ENCODE measurements at places on chromosomes 11 and 22. TPM values are rescaled to one million over a fixed set of nuclear protein-coding genes. Genes with fewer than 3 reads are reported as not detected.
A peak's percentile ranks its signal among the peaks of the same experiment; 100 is the strongest.

The MRGPRX4 gene
- not detected for total RNA-seq

The CTNND1 gene
- 143 TPM for total RNA-seq

The RTN4R gene
- 0.83 TPM for total RNA-seq

GRCh38 chr11:120039039-120039438 lies 98.9 kb downstream of the TRIM29 start:
- no peak for DNase-seq
- H3K27me3 ChIP-seq = peaks cover 24% of the 10 kb centered on the region
- no peaks in the 10 kb centered on the region for H3K36me3 ChIP-seq
- no peak overlapping the region for H3K27ac ChIP-seq
- H3K4me3 ChIP-seq = no peak overlapping the region

- no peak overlapping the region for H3K4me3 ChIP-seq
- H3K4me1 ChIP-seq = no peaks in the 10 kb centered on the region
- no peaks in the 10 kb centered on the region for H3K36me3 ChIP-seq
- no peak for DNase-seq
These were observed 13.4 kb downstream of the PRDM11 start for GRCh38 chr11:45159781-45160365.

GRCh38 chr11:100964435-100964834 lies 165.2 kb downstream of the PGR start:
- H3K4me3 ChIP-seq = no peak overlapping the region
- H3K27ac ChIP-seq = no peak overlapping the region
- no peaks in the 10 kb centered on the region for H3K27me3 ChIP-seq
- DNase-seq = no peak

DNA sequence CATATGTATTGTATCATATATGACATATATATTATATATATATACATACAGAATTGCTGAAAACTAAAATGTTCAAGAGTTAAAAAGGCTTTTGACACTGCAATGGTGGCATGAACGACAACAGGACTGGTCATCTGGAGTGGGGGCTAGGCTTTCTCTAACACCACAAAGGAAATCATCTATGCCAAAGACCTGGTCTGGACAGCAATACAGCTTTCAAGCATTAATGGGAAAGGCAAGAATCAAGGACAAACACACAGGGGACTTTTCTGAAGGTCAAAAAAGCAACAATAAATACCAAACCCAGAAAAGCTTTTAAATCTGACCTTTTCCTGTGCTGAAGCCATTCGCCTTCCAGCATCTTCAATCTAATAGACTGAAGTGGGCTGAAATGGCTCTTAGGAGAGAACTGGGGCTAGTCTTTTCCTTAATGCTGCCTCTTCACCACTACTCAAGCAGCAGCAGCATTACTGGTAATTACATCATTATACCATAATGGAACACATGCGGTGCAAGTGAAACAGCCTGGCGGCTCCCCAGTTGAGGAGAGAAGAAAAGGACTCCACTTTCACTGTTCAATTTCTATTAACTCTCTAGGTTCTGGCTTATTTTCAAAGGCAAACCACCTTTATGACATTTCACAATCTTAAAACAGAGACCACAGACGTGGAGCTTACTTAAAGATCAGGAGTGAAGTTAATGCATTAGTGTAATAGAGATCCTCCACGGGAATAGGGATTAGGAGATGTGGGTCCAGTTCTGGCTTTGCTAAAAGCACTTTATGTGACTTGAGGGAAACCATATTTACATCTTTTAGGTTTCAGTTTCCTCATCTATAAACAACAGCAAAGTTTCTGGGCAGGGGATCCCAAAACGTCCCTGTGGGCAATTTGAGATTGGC lies 63.0 kb downstream of the GAB2 start:
- no peak for DNase-seq
- H3K4me1 ChIP-seq = peaks cover 53% of the 10 kb centered on the region
- H3K27ac ChIP-seq = no peak overlapping the region
- H3K4me3 ChIP-seq = no peak overlapping the region

DNA sequence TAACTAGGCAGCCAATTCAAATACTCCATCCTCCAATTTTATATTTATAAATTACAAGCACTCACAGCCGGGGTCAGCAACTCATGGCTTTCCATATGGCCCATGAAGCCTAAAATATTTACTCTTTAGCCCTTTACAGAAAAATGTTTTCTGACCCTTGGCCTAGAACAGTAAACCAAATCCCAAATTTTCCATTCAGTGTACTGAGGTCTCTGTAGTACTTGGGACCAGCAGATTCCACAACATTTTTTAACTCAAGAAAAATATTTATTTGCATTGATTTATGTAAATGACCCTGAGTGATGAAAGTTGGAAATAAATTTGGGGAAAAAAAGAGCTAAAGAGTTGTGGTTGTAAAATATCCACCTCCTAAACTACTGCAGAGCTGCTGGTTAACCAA lies 82.6 kb downstream of the SLC1A2 start:
- no peak for DNase-seq
- H3K36me3 ChIP-seq = peaks cover 2% of the 10 kb centered on the region
- H3K4me1 ChIP-seq = peaks cover 53% of the 10 kb centered on the region
- H3K27ac ChIP-seq = peak overlapping the region; percentile 99
- H3K27me3 ChIP-seq = peaks cover 5% of the 10 kb centered on the region

GRCh38 chr11:74072286-74072685 lies 63.4 kb upstream of the UCP3 start:
- peaks cover 19% of the 10 kb centered on the region for H3K36me3 ChIP-seq
- no peak for DNase-seq
- no peak overlapping the region for H3K4me3 ChIP-seq
- H3K4me1 ChIP-seq = peaks cover 28% of the 10 kb centered on the region

DNA sequence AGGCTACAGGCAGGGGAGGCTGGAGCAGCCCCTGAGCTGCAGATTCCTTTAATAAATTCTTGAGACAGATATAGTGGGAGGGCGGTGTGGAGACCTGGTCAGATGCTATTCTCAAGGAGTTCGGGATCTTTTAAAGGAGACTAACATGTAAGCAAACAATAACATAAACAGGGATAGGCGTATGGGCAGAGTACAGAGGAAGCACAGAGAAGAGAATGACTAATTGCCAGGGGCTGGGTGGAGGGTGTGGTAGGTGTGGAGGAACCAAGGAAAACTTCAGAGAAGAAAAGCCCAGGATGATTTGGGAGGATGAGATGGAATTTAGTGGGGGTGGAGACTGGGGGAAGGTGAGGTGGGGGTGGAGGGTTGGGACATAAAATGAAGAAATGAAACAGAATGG lies 9.7 kb upstream of the HEPHL1 start:
- H3K27me3 ChIP-seq = peaks cover 24% of the 10 kb centered on the region
- no peak overlapping the region for H3K4me3 ChIP-seq
- DNase-seq = no peak
- H3K36me3 ChIP-seq = peaks cover 10% of the 10 kb centered on the region

DNA sequence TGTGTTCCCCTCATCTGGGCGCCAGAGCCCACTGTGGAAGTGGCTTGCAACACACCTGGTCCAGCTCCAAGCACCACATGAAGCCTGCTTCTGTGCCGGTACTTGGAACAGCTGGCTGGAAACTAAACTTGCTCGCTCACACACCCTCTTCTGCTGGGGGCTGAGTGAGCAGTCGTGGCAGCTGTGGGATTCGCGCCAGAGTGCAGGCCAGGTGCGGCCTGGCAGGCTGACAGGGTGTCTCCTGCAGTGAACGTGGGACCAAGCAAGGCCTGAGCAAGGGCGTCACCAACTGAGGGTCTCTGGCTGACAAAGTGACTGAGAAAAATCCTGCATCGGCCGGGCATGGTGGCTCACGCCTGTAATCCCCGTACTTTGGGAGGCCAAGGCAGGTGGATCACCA lies 15.2 kb downstream of the SMC1B start:
- no peak overlapping the region for H3K4me3 ChIP-seq
- no peaks in the 10 kb centered on the region for H3K4me1 ChIP-seq
- peaks cover 13% of the 10 kb centered on the region for H3K27me3 ChIP-seq
- no peak for DNase-seq

- H3K4me1 ChIP-seq = peaks cover 16% of the 10 kb centered on the region
- H3K4me3 ChIP-seq = no peak overlapping the region
- DNase-seq = no peak
- H3K27ac ChIP-seq = no peak overlapping the region
- peaks cover 39% of the 10 kb centered on the region for H3K27me3 ChIP-seq
These were observed 20.9 kb downstream of the PRG3 start for GRCh38 chr11:57359896-57360690.

DNA sequence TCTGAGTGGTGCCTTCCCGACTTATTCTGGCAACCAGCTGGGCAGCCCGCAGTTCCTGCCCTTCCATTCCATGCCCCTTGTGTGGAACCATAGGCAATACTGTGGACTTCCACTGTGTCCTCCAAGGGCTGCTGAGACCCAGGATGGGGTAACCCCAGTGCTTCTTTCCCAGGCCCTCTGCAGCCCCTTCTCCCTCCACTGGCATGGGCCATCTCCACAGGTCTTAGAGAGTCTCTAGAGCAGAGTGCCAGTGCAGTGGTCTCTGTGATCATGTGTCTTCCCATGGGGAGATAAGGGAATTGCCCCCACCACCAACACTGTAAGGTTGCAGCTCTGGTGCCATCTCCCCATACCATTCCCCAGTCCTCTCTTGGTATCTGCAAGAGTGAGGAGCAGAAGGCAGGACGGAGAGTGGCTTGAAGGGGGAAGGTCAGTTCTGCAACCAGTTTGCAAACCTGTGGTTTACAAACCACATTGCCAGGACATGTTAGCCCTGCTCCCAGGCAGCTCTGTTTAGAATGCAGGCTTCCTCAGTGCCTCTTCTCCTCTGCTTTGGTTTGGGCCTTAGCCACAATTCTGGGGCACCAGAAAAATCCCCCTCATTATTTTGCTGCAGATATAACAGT lies 20.9 kb upstream of the DRD2 start:
- no peaks in the 10 kb centered on the region for H3K4me1 ChIP-seq
- no peak overlapping the region for H3K4me3 ChIP-seq
- DNase-seq = no peak
- no peaks in the 10 kb centered on the region for H3K36me3 ChIP-seq

- no peak for DNase-seq
- peaks cover 5% of the 10 kb centered on the region for H3K36me3 ChIP-seq
- H3K4me1 ChIP-seq = no peaks in the 10 kb centered on the region
- H3K27ac ChIP-seq = no peak overlapping the region
These were observed 153.0 kb upstream of the FAT3 start for GRCh38 chr11:92071660-92072059.

- H3K27ac ChIP-seq = no peak overlapping the region
- 0 out of 2 replicates have a peak, but pooled peaks cover 6% of the 10 kb centered on the region for H3K36me3 ChIP-seq
- no peak for DNase-seq
- H3K4me1 ChIP-seq = no peaks in the 10 kb centered on the region
- H3K27me3 ChIP-seq = no peaks in the 10 kb centered on the region
- H3K4me3 ChIP-seq = no peak overlapping the region
These were observed 156.6 kb upstream of the GUCY1A2 start for GRCh38 chr11:107174856-107175255.

DNA sequence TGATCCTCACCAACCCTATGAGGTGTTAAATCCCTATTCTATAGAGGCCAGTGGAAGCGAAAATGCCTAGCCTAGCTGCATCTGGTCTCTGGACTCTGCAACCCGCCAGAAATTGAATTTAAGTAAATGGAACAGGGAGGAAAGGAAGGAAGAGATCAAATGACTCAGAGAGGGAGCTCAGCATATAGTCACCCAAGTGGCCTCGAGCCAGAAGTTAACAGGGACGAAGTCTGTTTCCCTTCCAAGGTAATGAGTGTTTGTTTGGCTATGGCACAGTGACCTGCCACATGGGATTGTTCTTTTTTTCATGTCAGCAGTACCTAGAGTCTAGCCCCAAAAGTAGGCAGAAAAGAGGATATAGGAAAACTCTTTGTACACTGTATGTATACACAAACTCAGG lies 66.3 kb downstream of the PAK1 start:
- peak; percentile 78 for DNase-seq
- peaks cover 37% of the 10 kb centered on the region for H3K4me1 ChIP-seq
- peaks cover 14% of the 10 kb centered on the region for H3K36me3 ChIP-seq
- no peaks in the 10 kb centered on the region for H3K27me3 ChIP-seq
- peak overlapping the region; percentile 67 for H3K27ac ChIP-seq
- peak overlapping the region; percentile 2 for H3K4me3 ChIP-seq

DNA sequence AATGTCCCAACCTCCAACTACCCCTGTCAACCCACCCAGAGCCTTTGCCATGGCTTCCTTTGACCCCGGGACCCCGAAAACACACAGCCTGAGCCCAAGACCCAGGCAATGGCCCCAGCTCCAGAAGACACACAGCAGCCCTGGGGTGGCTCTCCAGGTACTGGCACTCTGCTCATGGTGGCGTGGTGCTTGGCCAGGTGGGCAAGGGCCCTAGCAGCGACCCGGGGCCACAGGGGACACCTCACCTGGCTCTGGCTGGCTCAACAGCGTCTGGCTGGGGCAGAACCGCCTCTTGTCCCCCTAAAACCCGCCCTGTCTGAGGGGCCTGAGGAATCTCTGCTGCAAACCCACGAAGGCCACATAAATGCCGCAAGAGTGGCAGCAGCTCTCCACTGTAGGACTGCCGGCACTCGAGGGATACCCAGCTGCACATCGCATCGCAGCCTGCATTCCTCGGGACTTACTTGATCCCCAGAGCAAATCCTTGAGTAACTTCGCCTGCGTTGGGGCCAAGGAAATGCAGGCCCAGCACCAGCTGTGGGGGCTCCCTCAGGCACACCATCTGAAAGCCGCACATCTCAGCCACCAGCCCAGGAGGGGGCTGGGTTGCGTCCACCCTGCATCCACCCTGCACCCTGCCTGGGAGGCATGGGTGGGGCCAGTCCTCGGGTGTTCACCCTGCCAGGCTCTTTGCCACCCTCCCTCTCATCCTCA lies 23.1 kb upstream of the GNB1L start:
- DNase-seq = peak; percentile 58
- peak overlapping the region; percentile 100 for H3K27ac ChIP-seq
- H3K4me3 ChIP-seq = peak overlapping the region; percentile 22
- H3K27me3 ChIP-seq = peaks cover 2% of the 10 kb centered on the region
- H3K4me1 ChIP-seq = peaks cover 50% of the 10 kb centered on the region
- peaks cover 12% of the 10 kb centered on the region for H3K36me3 ChIP-seq

- H3K36me3 ChIP-seq = no peaks in the 10 kb centered on the region
- DNase-seq = no peak
- H3K4me3 ChIP-seq = no peak overlapping the region
These were observed 453.4 kb downstream of the NTM start for GRCh38 chr11:131823772-131824171.

GRCh38 chr11:108912581-108912980 lies 247.7 kb downstream of the DDX10 start:
- DNase-seq = peak; percentile 46
- H3K36me3 ChIP-seq = peaks cover 7% of the 10 kb centered on the region
- peaks cover 77% of the 10 kb centered on the region for H3K4me1 ChIP-seq
- H3K4me3 ChIP-seq = no peak overlapping the region

GRCh38 chr11:75691804-75692203 lies 23.0 kb upstream of the MAP6 start:
- peaks cover 6% of the 10 kb centered on the region for H3K4me1 ChIP-seq
- H3K27ac ChIP-seq = no peak overlapping the region
- H3K4me3 ChIP-seq = no peak overlapping the region
- DNase-seq = no peak
- no peaks in the 10 kb centered on the region for H3K36me3 ChIP-seq
